Breast epithelium (tissue), 4 donors: ENCODE measurements at places on chromosomes 1 and 21. TPM values are rescaled to one million over a fixed set of nuclear protein-coding genes. Genes with fewer than 3 reads are reported as not detected.
A peak's percentile ranks its signal among the peaks of the same experiment; 100 is the strongest.

CFHR2 gene
- total RNA-seq: not detected

SLC44A3 gene
- total RNA-seq: 12.6 TPM

ADIPOR1 gene
- total RNA-seq: 87.5 TPM

CGN gene
- total RNA-seq: 28.1 TPM

DNA sequence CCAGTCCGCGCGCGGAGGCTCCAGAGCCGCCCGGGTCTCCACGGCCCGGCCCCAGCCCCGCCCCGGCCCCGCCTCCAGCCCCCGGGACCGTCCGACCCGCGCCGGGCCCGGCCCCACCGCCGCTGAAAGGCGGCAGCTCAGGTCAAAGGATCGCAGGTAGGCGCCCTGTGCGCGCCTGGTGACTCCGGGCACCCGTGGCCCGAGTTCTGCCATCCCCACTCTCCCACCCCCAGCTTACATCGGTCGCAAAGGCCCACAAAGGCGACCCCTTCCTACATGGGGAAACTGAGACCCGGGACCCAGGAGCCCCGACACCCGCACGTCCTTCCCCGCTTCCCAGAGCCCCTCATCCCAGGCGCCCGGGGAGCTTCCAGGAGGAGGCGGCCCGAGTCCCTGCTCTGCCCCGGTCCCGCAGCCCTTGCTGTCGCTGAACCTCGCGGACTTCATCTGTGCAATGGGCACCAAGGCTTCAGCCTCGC, at the start of gene TMEM200B:
TMEM200B (minus strand) TSS at position 17 of the 479 bp plus-strand sequence. CDS start 2,075 bp downstream, outside the sequence.
- peak within 1 kb of the TSS; percentile 93 for H3K27ac ChIP-seq
- no peak for DNase-seq
- H3K4me1 ChIP-seq: no peaks in the 10 kb centered on the region
- no peaks in the 10 kb centered on the region for H3K36me3 ChIP-seq
- peak within 1 kb of the TSS; percentile 79 for H3K4me3 ChIP-seq
- H3K27me3 ChIP-seq: peaks cover 13% of the 10 kb centered on the region

RNU1-3 gene
- total RNA-seq: under 0.01 TPM

DNA sequence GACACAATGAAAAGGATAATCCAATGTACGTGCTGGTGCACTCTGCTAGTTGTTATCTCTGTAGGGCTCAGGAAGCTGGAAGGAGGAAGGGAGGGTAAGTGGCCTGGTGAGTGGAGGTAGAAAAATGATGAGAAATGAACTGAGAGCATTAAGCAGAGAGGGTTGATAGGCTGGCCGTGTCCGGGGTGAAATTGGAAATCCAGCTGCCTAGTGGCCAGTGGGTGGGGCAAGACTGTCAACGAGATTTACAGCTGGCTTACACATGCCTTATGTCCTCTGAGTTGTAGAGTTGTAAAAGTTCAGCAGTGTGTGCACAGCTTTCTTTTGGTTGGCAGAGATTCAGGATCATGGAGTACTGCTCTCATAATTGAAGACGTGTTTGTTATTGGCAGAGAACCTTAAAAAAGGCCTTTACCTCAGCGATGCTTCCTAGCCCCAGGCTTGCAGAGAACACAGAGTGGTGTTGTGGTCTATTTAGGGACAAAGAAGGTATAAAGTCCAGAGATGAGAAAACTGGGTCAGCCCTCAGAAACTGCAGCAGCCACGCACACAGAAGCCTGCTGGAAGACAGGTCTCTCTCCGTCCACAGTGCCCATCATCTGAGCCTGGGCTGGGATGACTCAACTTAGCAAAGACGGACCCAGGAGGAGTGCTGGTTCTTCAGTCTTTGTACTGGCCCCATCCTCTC, 132.4 kb downstream of the EDEM3 start:
- peak overlapping the region; percentile 94 for H3K27ac ChIP-seq
- H3K27me3 ChIP-seq: no peaks in the 10 kb centered on the region
- DNase-seq: peak; percentile 94
- peaks cover 23% of the 10 kb centered on the region for H3K4me1 ChIP-seq
- no peaks in the 10 kb centered on the region for H3K36me3 ChIP-seq
- H3K4me3 ChIP-seq: no peak overlapping the region

DNA sequence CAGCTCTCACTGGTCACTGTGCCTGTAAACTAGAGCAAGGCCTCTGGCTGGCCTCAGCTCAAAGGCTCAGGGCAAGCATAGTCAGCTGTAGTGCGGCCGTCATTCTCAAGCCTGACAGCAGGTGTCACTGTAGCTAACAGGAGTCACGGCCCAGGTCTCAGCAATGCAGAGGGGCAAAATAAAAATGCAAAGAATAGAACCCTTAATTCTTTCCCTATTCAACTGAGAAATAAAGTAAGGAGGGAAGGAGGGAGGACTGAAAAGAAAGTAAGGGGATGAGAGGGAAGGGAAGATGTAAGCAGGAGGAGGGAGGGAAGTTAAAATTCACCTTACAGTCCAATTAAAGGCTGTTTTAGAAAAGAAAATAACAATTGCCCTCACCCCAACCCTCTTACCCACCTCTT, 106.1 kb downstream of the KIAA0319L start:
- H3K36me3 ChIP-seq: no peaks in the 10 kb centered on the region
- peak overlapping the region; percentile 73 for H3K27ac ChIP-seq
- peak; percentile 70 for DNase-seq
- peaks cover 12% of the 10 kb centered on the region for H3K4me1 ChIP-seq
- no peak overlapping the region for H3K4me3 ChIP-seq

GRCh38 chr1:220878191-220879075, 810 bp upstream of the HLX start:
- no peaks in the 10 kb centered on the region for H3K36me3 ChIP-seq
- peak overlapping the region; percentile 87 for H3K4me3 ChIP-seq
- no peaks in the 10 kb centered on the region for H3K4me1 ChIP-seq
- H3K27me3 ChIP-seq: peaks cover 6% of the 10 kb centered on the region
- H3K27ac ChIP-seq: peak overlapping the region; percentile 82

- H3K4me3 ChIP-seq: peak overlapping the region; percentile 57
- H3K27ac ChIP-seq: no peak overlapping the region
- H3K27me3 ChIP-seq: peaks cover 36% of the 10 kb centered on the region
- H3K36me3 ChIP-seq: no peaks in the 10 kb centered on the region
- no peak for DNase-seq
Measured at GRCh38 chr1:217135569-217135915, 412.3 kb upstream of the ESRRG start.

KRTAP21-2 gene
- total RNA-seq: not detected

OPTC gene
- not detected for total RNA-seq

GRCh38 chr1:210478820-210479219, 150.1 kb downstream of the HHAT start:
- no peak overlapping the region for H3K4me3 ChIP-seq
- H3K27ac ChIP-seq: peak overlapping the region; percentile 9
- H3K36me3 ChIP-seq: no peaks in the 10 kb centered on the region
- H3K4me1 ChIP-seq: no peaks in the 10 kb centered on the region
- no peaks in the 10 kb centered on the region for H3K27me3 ChIP-seq

GRCh38 chr21:32203877-32204480, 74.9 kb downstream of the MIS18A start:
- H3K27ac ChIP-seq: no peak overlapping the region
- H3K27me3 ChIP-seq: no peaks in the 10 kb centered on the region
- H3K4me1 ChIP-seq: no peaks in the 10 kb centered on the region
- no peak overlapping the region for H3K4me3 ChIP-seq
- no peak for DNase-seq
- H3K36me3 ChIP-seq: no peaks in the 10 kb centered on the region

DNA sequence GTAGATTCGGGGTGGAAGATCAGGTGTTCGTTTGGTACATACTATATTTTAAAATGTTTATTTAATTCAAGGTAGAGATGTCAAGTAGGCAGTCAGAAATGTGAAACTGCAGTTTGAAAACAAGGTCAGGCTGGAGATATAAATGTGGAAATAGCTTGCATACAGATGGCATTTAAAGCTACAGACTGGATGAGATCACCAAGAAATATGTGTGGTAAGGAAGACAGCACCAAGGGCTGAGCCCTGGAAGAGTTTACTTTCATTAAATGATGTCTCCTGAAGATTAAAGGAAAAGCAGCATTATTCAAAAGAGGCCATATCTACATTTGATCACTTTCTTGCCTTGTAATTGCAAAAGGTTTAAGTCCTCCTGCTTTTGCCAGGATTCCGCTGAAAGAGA, 271.3 kb downstream of the PTBP2 start:
- no peak overlapping the region for H3K4me3 ChIP-seq
- no peaks in the 10 kb centered on the region for H3K36me3 ChIP-seq
- H3K4me1 ChIP-seq: no peaks in the 10 kb centered on the region
- H3K27ac ChIP-seq: no peak overlapping the region

BMP8B gene
- 0.48 TPM for total RNA-seq

DRAXIN gene
- under 0.01 TPM for total RNA-seq

- no peak overlapping the region for H3K4me3 ChIP-seq
- H3K4me1 ChIP-seq: no peaks in the 10 kb centered on the region
- H3K27me3 ChIP-seq: no peaks in the 10 kb centered on the region
- DNase-seq: no peak
- no peak overlapping the region for H3K27ac ChIP-seq
Measured at GRCh38 chr1:151616505-151616849, 4.6 kb downstream of the SNX27 start.

- peak; percentile 75 for DNase-seq
- H3K4me3 ChIP-seq: peak overlapping the region; percentile 3
- no peaks in the 10 kb centered on the region for H3K4me1 ChIP-seq
- no peaks in the 10 kb centered on the region for H3K27me3 ChIP-seq
- H3K36me3 ChIP-seq: no peaks in the 10 kb centered on the region
Measured at GRCh38 chr1:211632808-211633523, 42.5 kb downstream of the NEK2 start.

GRCh38 chr1:33606272-33606671, 133.8 kb downstream of the ZSCAN20 start:
- no peaks in the 10 kb centered on the region for H3K36me3 ChIP-seq
- no peak overlapping the region for H3K27ac ChIP-seq
- H3K4me3 ChIP-seq: no peak overlapping the region
- H3K4me1 ChIP-seq: no peaks in the 10 kb centered on the region
- no peaks in the 10 kb centered on the region for H3K27me3 ChIP-seq

GRCh38 chr1:26838474-26839338, 12.2 kb downstream of the ZDHHC18 start:
- H3K4me1 ChIP-seq: no peaks in the 10 kb centered on the region
- H3K27me3 ChIP-seq: no peaks in the 10 kb centered on the region
- H3K4me3 ChIP-seq: no peak overlapping the region
- DNase-seq: no peak
- H3K27ac ChIP-seq: peak overlapping the region; percentile 5
- H3K36me3 ChIP-seq: peaks cover 5% of the 10 kb centered on the region

- H3K36me3 ChIP-seq: no peaks in the 10 kb centered on the region
- no peaks in the 10 kb centered on the region for H3K27me3 ChIP-seq
- no peak overlapping the region for H3K4me3 ChIP-seq
- no peaks in the 10 kb centered on the region for H3K4me1 ChIP-seq
- H3K27ac ChIP-seq: peak overlapping the region; percentile 68
Measured at GRCh38 chr1:33060579-33061083, 20.3 kb upstream of the AZIN2 start.

GRCh38 chr1:157170677-157171515, 32.7 kb upstream of the ETV3 start:
- H3K27me3 ChIP-seq: no peaks in the 10 kb centered on the region
- no peak overlapping the region for H3K4me3 ChIP-seq
- no peak for DNase-seq
- no peaks in the 10 kb centered on the region for H3K4me1 ChIP-seq

GRCh38 chr1:206761159-206761768, 9.3 kb upstream of the IL19 start:
- H3K27me3 ChIP-seq: no peaks in the 10 kb centered on the region
- H3K36me3 ChIP-seq: no peaks in the 10 kb centered on the region
- no peak overlapping the region for H3K27ac ChIP-seq
- DNase-seq: no peak
- no peaks in the 10 kb centered on the region for H3K4me1 ChIP-seq

ASTN1 gene
- 0.16 TPM for total RNA-seq

DNA sequence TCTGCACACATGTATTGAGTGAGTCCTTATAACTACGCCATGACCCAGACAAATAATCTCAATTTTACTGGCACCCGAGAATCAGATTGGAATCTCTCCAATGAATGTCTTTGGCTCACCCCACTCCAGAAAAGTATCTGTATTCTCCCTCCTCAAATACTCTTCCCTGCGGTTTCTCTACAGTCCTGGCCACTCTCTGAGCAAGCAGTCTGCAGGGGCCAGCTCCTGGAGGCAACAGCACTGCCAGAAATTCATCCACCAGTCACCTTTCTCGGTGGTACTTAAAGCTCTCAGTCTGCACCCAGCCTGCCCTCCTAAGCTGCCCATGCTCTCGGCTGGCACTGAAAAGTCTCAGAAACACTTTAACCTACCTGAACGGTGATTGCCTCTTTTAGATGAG, 16.1 kb upstream of the LYST start:
- no peaks in the 10 kb centered on the region for H3K27me3 ChIP-seq
- no peaks in the 10 kb centered on the region for H3K4me1 ChIP-seq
- peak overlapping the region; percentile 90 for H3K27ac ChIP-seq

GRCh38 chr1:248114890-248115289, 19.9 kb downstream of the OR2L13 start:
- no peaks in the 10 kb centered on the region for H3K27me3 ChIP-seq
- H3K27ac ChIP-seq: no peak overlapping the region
- no peak overlapping the region for H3K4me3 ChIP-seq

DNA sequence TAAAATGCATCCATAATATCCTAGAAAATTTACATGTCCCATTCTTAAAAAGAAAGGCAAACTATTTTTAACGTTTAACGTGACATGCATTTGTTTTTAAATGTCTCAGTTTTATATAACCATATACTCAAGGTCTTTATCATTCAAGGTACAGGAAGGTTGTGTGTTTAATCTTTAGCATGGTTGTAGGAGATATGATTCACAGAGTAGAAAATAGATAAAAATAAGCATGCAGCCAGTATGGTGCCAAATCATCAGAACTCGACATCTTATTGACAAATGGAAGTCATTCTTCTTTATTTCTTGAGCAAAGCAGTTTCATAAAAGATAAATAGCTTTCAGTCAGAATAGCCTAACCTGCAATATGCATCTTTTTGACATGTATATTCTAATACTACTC, 51.0 kb downstream of the SAMSN1 start:
- H3K27me3 ChIP-seq: no peaks in the 10 kb centered on the region
- H3K4me3 ChIP-seq: no peak overlapping the region
- no peak for DNase-seq
- H3K27ac ChIP-seq: no peak overlapping the region
- no peaks in the 10 kb centered on the region for H3K4me1 ChIP-seq

PCAT6 gene
- total RNA-seq: not detected
